ENCODE measurements at places on chromosomes 1 and 21. TPM values are rescaled to one million over a fixed set of nuclear protein-coding genes. Genes with fewer than 3 reads are reported as not detected.

Gene C1orf185
- not detected for total RNA-seq

Gene GBP4
- 2.6 TPM for total RNA-seq

Gene BNIPL
- total RNA-seq = 0.14 TPM

Gene C1orf87
- total RNA-seq = not detected

Gene CSDE1
- 1,025 TPM for total RNA-seq

Gene OR2T11
- not detected for total RNA-seq

Gene LMX1A
- not detected for total RNA-seq

Gene IGFN1
- total RNA-seq = 0.09 TPM
